ENCODE measurements at places on chromosomes 12 and 14.

DNA sequence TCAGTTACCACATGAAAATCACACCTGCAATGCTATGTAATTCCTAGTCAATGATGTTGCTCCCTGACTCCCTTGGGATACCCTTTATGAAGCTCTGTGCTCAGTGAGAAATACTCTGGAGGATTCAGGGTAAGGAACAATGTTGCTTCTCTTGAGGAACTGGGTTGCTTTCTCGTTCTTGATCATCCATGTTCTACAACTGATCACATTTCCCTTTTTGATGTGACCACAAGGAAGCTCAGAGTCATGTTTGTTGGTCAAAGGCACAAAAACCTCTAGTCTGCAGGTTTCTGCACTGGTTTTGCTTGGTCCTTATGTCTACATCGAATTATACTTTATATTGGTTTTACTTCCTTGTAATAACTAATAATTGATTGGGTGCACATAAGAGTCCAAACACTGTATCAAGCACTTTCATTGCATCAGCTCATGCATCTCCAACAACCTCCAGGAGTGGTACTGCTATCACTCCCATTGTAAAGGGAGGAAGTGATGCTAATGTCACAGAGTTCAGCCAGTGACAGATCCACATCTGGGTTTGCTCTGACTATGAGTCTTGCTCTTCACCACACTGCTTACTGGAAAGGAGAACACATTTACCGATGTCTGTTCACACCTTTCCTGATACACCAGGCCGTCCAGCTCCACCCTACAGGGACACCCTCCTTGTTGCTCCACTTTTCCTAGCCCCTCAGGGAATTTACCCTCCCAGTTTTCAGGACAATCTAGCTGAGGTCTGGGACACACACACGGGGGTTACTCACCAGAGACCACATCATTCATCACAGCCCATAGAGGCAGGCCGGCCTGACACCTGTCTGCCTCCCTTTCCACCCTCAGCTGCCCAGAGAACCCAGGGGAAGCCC lies 41.0 kb downstream of the CMKLR1 start:
- no peak for DNase-seq

DNA sequence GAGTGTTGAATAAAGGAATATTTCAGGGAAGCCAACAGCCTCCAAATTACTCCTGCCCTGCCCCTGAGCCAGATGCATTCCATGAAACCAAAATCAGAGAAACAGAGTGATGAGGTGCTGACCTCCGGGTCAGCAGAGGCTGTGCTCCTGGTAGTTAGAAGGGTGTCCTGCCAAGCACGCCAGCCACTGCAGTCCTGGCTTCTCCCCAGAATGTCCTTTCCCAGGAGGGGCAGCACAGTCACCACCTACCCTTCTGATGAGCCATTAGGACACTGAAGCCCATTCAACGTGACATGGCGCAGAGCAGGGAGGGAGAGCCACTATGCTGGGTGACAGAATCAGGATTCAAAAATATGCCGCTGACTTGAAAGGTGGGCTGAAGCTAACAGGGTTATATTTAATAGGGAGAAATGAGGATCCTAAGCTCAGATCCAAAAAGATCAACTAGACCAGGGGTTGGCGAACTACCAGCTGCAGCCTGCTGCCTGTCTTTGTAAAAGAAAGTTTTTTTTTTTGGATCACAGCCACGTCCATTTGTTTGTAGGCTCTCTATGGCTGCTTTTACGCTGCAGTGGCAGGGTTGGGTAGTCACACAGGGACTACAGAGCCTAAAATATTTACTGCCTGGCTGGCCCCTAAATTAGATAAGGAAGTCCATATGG lies 34.5 kb upstream of the PLEK2 start:
- DNase-seq, result no peak

DNA sequence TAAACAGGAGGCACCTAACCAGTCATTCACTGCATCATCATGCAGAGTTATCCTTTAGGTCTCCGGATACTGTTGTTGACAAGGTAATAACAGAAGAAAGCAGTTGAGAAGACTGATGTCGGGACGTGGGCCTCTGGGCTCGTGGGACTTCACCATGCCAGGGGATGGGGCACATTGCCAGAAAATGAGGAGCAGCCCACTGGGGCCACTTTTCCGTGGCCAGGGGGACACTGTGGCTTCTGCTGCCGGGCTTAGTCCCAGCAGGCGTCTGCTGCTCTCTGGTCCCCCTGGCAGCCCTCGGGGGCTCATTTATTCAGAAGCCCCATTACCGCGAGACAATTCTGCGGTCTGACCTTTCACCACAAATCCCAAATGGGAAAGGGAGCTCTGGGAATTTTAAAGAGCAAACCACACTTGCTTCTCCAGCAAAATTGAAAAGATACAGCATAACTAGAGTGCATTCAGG lies 201.2 kb downstream of the DAD1 start:
- DNase-seq, result no peak

DNA sequence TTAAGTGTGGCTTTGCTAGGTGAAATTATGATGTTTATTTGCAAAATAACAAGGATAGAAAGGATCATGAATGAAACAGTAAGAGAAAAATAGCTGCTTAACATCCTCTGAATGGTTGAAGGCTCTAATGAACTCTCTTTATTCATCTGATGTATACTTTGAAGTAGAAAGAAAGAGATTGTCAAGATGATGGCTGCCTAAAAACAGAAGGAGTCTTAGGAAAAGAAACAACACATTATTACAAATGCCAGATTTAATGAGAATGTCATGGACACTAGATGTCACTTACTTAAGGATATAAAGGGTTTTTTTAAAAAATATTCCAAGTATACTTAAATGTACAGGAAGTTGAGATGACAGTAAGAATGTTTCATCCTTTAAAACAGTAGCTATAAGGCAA lies 21.6 kb downstream of the DCN start:
- DNase-seq, result no peak

DNA sequence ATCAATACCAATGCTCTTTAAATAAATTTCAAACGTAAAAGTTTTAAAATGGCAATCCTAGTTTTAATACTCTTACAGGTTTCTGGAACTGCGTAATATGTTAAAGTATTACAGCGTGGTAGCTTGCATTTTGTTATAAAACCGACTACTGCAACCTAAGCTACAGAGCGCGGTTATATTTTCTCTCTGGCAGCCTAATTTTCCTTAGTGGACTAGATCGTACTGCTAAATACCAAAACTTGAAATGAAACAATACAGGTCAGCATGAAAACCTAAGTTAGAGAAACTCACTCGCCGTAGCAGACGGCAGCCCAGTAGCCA lies 1.2 kb downstream of the CCDC92 start:
- no peak for DNase-seq

- no peak for DNase-seq
Observed at GRCh38 chr14:50362764-50363713, 33.6 kb downstream of the CDKL1 start.

GRCh38 chr14:33315721-33316120 lies 377.0 kb downstream of the NPAS3 start:
- no peak for DNase-seq

DNA sequence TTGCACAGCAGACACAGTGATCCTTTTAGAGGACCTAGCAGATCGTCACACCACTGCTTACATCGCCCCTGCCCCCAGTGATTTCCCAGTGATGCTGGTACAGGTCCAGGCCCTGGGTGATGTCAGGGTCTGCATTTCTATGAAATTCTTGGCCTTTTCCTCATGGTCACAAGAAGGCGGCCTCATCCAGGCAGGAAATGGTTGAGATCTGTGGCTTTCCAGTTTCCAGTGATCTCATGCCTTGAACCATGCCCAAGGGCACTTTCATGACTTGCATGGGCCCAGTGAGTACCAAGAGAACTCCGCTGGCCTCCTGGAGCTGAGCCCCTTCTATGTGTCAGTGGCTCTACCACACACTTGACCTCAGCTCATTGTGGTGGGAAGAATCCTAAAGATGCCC lies 41.9 kb upstream of the BDKRB2 start:
- no peak for DNase-seq

DNA sequence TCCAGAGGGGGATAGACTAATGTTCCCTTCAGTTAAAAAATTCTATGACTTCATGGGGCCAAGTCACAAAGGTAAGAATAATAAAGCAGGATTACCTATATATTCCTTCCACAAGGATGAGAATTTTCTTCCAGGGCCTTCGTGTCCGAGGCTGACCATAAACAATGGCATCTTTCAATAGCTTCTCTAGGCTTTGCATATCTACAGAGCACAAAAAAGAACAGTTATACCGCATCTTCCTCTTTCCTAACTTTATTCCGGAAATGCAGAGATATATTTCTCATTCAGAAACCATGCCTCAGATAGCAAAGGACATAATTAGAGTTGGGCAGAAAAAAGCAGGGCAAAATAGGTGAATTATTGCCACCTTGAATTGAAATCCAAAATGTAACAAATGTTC lies 58.3 kb upstream of the ISM2 start:
- DNase-seq, result no peak

- no peak for DNase-seq
Observed at GRCh38 chr12:53052419-53053217, 2.8 kb downstream of the TNS2 start.

DNA sequence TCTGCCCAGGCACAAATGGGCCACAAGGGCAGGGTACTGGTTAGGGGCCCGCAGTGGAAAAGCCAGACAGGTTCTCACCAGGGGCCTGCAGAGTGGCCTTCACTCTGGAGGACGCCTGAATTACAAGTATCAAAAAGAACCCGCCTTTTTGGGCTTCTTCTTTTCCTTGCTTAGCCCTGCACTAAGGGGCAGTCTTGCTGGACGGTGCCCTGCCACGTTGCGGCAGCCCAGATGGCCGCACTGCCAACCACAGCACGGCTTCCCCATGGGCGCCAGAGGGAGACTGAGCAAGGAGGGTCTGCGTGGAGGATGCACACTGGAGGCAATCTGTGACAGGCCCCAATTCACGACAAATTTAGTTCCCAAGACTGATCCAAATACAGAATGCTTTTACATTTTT lies 18.3 kb upstream of the CDK2AP1 start:
- DNase-seq, result no peak

Measured in cortex of kidney (tissue), 1 donor.